ENCODE measurements at places on chromosomes 7 and 10.

- DNase-seq = no peak
Observed at GRCh38 chr10:59465088-59465487, 102.7 kb upstream of the FAM13C start.

GRCh38 chr7:7639421-7639820 lies 1.1 kb upstream of the UMAD1 start:
- peak; percentile 18 for DNase-seq

DNA sequence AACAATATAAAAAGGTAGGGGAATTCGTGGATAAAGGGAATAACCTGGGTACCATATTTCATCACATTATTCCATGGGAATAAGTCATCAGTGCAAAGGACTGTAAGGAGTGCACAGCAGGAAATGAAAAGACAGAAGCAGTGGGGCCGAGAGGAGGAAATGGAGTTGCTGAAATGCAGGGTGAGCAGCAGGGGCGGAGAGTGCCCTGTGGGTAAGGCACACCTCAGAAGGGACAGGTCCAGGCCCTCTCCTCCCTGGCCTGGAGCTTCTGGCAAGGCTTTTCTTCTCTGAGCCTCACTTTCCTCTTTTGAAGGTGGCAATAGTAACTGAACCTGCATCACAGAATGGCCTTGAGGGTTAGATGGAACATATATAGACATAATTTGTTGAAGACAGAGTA lies 26.2 kb downstream of the IKZF1 start:
- no peak for DNase-seq

DNA sequence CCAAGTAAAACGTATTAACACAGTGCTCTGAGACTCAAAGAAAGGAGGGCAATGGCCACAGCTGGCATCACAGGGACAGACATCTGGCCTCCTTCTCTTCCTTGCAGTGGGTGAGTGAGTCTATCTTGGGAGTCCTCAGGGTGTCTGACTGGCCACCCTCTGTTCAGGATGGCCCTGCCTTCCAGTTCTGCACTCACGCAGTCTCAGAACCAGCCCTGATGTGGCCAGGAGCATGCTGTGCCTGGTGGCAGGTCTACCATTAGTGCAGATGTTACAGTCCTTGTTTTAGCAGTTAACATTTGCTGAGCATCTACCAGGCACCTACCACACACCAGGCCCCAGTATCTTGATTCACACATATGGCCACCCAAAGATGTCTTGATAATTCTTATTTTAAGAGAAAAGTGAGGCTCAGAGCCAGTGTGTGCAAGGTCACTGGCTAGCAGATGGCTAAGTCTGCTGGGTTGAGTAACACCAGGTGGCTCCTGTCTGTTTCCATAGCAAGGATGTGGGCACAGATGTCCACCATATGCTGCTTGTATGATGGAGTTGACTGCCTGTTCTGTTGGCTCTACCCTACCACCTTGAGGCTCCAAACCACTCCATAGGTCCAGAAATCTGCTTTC lies 23.2 kb upstream of the ARHGAP22 start:
- DNase-seq = no peak
